ENCODE measurements at places on chromosomes 6 and 20. TPM values are rescaled to one million over a fixed set of nuclear protein-coding genes. Genes with fewer than 3 reads are reported as not detected.

Gene GGTLC1
- total RNA-seq = not detected

Gene PGBD1
- total RNA-seq = 0.88 TPM

Gene TTK
- total RNA-seq = 5.8 TPM

DNA sequence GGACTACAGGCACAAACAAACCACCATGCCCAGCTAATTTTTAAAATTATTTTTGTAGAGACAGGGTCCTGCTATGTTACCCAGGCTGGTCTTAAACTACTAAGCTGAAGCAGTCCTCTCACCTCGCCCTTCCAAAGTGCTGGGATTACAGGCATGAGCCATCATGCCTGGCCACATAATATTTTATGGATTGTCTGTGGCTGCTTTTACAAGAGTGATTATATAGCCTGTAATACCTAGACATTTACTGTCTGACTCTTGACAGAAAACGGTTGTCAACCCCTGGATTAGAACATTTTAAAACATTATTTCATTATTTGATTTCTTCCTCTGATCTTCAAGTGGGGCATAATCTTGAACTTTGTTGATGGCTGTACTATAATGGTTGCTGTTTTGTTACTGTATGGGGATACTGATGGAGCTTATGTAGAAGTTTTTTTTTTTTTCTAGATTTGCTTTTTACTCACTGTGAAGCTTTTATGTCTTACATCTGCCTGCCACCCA is 14.3 kb downstream of the PARD6B start:
- DNase-seq = no peak
- H3K27ac ChIP-seq = no peak overlapping the region
- no peak overlapping the region for H3K4me3 ChIP-seq
- H3K4me1 ChIP-seq = no peaks in the 10 kb centered on the region
- H3K27me3 ChIP-seq = no peaks in the 10 kb centered on the region

GRCh38 chr6:127032971-127033370 is 85.5 kb upstream of the RSPO3 start:
- no peaks in the 10 kb centered on the region for H3K36me3 ChIP-seq
- H3K4me3 ChIP-seq = no peak overlapping the region
- DNase-seq = no peak
- no peak overlapping the region for H3K27ac ChIP-seq

- no peak overlapping the region for H3K27ac ChIP-seq
- no peaks in the 10 kb centered on the region for H3K36me3 ChIP-seq
- H3K4me1 ChIP-seq = no peaks in the 10 kb centered on the region
- no peaks in the 10 kb centered on the region for H3K27me3 ChIP-seq
These were observed 441.1 kb downstream of the HAO1 start for GRCh38 chr20:7499201-7499600.

GRCh38 chr20:61980647-61981583 is 84.8 kb downstream of the TAF4 start:
- no peak overlapping the region for H3K4me3 ChIP-seq
- no peak overlapping the region for H3K27ac ChIP-seq
- H3K4me1 ChIP-seq = no peaks in the 10 kb centered on the region
- H3K36me3 ChIP-seq = peaks cover 19% of the 10 kb centered on the region
- no peaks in the 10 kb centered on the region for H3K27me3 ChIP-seq

DNA sequence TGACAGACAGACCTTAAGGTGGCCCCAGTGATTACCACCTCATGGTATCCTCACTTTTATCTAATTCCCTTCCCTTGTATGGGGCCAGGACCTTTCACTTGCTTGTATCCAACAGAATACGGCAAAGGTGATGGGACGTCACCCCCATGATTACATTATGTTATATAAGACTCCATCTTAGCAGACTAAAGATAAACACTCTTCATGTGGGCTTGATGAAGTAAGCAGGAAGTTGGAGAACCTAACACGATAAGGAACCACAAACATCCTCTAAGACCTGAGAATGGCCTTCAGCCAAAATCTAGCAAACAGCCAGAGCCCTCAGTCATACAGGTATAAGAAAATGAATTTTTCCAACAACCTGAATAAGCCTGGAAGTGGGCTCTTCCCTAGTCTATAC is 8.0 kb downstream of the SLC17A3 start:
- no peaks in the 10 kb centered on the region for H3K36me3 ChIP-seq
- no peak for DNase-seq
- no peak overlapping the region for H3K4me3 ChIP-seq

- H3K4me1 ChIP-seq = no peaks in the 10 kb centered on the region
- DNase-seq = no peak
- H3K36me3 ChIP-seq = no peaks in the 10 kb centered on the region
These were observed 203.5 kb upstream of the CITED2 start for GRCh38 chr6:139577763-139578604.

DNA sequence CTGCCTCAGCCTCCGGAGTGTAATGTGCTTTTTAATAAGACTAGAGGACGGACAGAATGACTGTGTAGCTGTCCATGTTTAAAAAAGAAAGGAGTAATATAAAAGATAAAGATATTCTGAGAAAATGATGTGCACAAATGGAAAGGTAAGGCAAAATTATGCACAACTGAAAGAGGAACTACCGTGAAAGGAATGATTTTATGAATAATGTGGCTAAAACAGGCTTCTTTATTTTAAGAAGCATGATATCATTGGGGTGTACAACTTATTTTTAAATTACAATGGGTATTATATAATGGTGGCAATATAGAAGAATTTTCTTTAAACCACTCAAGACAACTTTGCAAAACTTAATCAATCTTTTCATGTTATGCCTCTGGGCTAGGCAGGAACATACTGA is 78.1 kb downstream of the FIG4 start:
- H3K36me3 ChIP-seq = peaks cover 19% of the 10 kb centered on the region
- no peaks in the 10 kb centered on the region for H3K27me3 ChIP-seq
- no peak overlapping the region for H3K27ac ChIP-seq
- H3K4me1 ChIP-seq = no peaks in the 10 kb centered on the region

GRCh38 chr6:52724042-52724405 is 39.3 kb downstream of the GSTA2 start:
- H3K27ac ChIP-seq = peak overlapping the region; percentile 81
- no peaks in the 10 kb centered on the region for H3K36me3 ChIP-seq
- no peak for DNase-seq
- H3K27me3 ChIP-seq = no peaks in the 10 kb centered on the region
- H3K4me3 ChIP-seq = no peak overlapping the region

Data from Peyer's patch (tissue), 4 donors.